ENCODE measurements at places on chromosomes 1 and 21.

DNA sequence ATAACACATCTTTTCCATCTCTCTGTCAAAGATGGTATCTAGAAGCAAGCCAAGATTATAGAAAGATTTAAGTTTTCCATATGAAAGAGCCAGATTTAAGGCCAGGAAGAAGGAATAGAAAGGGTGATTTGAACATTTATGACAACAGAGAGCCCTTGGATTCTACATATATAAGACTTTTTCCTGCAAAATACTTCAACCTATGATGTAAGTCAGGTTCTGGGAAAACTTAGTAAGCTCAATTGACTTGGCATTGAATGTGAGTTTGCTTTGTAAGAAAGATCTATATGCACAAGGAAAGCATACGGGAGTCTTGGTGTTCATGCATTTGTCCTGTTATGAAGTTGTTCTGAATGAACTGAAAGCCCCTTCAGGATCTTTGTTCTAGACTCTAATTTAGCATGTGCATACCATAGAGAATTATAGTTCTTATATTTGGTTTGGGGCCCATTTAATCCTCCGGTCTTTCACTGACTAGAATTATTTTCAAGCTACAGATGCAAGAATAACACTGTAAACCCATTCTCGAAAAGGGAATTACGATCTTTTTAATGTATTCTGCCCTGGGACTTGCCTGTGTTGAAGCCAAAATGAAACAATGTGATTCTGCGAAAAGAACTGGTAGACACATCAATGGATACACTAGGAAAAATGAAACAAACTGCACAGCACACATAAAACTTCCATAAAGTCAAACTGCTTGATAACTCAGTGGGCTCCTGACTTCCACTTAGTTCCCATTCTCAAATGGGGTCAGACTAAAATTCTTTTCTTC lies 152.8 kb downstream of the DISP1 start:
- no peak for DNase-seq

GRCh38 chr1:41980827-41981653 lies 62.3 kb upstream of the HIVEP3 start:
- no peak for DNase-seq

GRCh38 chr1:204154568-204155255 lies 2.9 kb upstream of the ETNK2 start:
- no peak for DNase-seq

- no peak for DNase-seq
Measured at GRCh38 chr1:64986903-64987871, 20.8 kb upstream of the JAK1 start.

DNA sequence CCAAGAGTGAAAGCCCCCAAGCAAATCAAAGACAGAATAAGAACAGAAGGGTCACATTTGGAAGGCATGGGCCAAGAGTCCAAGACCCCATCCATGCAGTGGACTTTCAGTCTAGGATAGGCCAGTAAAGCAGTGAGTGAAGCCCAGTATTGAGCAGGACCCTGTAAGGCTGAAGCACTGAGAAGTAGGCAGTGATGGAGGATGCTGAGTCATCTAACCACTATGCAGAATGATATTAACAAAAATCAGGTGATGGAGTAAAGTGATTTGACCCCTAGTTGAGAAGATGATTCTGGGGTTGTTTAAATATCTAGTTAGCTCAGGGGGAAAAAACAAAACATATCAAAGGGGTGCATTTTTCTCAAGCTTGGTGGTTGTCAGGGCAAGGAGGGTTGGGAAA lies 308.7 kb upstream of the PLXNA2 start:
- DNase-seq: no peak

DNA sequence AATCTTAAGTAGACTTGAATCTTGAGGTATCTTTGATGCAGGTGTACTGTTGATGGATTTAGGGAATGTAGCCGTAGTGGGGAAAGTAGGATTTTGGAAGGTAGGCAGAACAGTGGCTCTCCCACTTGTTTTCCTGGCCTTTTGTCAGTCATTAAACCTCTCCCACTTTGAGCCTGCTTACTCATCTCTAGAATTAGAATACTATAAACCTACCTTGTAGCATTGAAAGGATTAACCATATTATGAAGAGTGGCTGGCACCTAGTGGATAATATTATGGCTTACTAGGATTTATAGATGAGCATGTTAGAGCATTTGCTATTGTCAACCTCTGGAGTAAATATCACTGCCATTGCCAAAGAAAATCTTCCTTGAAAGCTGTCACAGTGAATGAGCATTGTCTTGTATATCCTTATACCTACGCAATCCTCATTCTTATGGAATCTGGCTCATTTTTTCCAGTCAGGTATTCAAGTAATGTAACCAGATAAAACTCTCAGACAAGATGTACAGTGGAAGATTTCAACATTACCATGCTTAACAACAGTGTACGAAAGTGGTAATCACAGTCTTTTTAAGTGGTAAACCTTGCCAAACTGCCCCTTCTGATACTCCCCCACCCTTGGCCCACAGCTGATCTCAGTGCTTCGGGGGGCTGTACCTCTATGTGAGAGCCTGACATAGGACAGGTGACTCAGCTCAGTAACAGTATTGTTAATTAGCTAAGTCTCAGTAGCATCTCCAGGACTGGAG lies 44.4 kb downstream of the SH3GLB1 start:
- DNase-seq: no peak

DNA sequence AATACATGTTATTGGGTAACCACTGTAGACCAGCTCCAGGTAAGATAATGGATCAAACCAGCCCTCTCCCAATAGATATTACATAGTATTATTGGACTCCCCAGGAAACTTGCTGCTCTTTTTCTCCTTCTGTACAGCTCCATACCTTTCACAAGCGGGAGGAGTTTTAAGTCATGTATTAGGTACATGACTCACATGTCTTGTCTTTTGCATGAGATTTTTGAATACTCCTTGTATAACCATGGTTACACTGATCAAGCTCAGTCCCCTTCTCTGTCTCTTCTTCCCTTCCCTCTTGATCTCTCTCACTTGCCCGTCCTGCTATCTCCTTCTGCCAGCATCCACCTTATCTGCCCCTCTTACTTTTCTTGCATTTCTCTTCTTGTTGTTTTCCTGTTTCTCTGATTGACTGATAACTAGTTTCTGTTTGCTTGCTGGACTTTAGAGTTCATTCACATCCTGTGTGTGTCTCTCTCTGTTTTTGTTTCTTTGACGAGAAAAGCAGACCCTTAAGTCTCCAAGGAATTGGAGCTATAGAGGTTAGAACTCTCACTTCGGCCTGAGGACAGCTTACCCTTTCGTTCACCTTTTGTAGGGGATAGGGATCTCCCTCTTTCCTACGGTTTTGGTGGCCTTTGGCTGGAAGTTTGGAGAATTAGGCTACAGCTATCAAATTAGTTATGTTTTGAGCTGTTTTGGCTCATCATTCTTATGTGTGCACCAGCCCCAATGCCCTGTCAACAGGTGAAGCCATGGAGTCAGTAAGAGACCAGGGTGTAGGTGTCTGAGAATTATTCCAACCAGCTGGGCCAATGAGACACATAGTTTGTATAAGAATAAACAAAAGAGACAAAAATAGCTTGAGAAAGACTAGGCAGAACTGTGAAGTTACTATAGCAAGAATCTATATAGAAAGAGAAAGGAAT lies 49.0 kb upstream of the ASB17 start:
- no peak for DNase-seq

DNA sequence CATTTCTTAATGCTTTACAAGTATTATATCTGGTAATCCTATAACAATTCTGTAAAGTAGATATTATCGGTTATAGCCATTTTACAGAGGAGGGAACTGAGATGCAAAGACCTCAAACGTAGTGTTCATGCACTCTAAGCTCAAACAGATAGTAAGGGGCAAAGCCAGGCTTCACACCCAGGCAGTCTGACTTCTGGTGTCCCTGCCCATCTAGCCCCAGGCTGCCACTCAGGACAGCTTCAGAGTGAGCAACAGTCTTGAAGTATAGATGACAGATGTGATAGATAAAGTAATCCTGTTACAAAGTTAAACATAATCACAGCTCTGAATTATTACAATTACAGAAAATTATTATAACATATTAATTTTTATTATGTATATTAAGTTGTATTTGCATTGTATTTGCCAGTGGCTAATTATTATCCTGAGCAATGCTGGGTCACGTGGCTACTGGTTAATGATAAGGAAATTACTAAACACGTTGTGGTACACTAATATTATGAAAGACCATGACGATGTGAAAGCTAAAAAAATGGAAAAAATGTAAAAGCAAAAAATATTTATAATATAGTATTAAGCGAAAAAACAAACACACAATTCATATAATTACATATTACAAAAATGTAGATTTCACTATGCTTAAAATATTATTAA lies 6.1 kb upstream of the TRAF3IP3 start:
- DNase-seq: no peak

DNA sequence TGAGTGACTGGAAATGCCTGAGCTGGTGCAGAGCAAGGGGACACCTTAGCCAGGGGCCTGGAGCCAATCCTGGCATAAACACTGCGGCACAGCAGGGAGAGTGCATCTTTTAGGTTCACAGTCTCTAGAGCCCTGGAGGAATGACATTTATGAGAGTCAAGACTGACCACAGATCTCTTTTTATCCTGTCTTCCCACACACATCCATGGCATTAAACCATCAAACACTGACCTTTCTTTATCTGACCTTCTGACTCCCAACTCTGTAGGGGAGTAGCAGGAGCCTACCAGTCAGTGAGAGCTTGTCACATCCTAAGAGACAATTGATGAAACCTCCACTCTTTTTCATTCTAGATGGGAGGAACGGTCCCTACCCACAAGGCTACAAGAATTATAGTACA lies 7.9 kb downstream of the CD34 start:
- no peak for DNase-seq

DNA sequence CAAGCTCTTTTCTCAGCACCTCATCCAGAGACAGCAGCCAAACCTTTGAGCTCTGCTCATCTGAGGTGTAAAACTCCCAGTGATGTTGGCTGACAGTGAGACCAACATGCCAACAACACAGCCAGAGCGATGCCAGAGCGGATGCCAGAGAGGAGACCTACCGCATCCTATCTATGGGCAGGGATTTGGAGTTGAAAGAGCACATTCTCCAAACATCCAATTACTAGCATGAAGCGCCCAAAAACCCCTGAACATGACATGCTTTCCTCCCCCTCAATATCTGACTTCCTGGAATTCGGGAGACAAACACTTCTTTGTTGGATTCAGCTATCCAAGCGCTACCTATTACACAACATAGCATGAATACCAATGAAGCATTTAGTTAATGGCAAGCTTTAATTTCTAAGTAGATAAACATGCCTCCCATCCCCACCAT lies 23.1 kb upstream of the PAXBP1 start:
- DNase-seq: no peak

DNA sequence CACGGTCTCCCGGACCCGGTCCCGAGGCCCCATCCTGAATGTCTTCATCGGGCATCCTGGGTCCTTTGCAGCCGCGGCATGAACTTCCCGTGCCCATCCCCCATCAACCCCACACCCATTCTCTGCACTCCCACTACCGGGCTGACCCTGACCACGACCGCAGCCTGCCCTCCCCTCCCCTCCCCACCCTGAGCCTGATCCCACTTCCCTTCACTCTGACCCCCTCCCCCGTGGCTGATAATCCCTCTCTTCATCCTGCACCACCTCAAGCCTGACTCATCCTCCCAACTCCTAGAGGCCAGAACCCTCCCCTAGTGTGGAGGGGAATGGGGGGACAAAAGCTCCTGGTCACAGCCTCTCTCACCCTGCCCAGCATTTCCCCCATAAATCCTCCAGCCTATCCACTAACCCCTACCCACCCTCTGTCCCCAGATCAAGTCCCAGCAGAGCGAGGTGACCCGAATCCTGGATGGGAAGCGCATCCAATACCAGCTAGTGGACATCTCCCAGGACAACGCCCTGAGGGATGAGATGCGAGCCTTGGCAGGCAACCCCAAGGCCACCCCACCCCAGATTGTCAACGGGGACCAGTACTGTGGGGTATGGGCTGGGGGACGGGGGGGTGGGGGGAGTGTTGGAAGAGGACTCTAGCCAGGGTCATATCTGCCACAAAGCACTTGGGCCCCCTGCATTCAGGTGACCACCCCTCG lies 602 bp downstream of the SH3BGRL3 start:
- peak; percentile 48 for DNase-seq

- DNase-seq: no peak
Measured at GRCh38 chr1:147600119-147601111, 59.1 kb downstream of the BCL9 start.

- no peak for DNase-seq
Measured at GRCh38 chr1:40067851-40068250, 27.3 kb downstream of the CAP1 start.

GRCh38 chr21:46037331-46038325 lies 56.1 kb downstream of the COL6A1 start:
- no peak for DNase-seq

DNA sequence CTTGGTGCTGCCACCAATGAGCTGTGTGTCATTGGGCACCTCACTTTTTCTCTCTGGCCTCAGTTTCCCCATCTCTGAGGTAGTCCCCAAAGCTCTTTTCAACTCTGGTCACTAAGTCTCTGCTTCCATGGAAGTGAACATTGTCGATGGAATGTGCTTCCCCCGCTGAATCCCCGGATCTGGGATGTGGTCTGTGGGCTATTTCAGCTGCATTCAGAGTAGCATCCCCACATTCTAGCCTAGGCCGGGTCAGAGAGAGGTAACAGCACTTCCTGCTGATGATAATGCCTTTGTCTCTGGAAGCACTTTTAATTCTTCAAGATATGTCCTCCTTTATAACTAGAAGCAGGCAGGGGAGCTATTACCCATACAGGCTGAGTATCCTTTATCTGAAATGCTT lies 29.8 kb downstream of the RASSF5 start:
- no peak for DNase-seq

DNA sequence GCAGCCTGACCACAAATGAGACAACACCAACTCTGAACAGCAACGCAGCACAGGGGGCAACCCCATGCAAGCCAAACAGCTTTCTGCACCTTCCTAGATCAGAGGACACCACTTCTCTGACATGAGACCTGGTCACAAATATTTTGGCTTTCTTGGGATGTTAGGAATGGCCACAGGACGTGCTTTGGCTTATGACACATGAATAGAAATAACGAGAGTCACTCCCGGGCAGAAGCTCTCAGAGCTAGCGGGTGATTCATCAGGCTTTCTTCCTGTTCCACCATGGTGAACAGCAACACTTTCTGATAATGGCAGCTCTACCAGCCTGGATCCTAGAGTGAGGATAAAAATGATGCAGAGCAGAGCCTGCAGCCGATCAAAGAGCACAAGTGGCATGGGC lies 39.4 kb downstream of the PAFAH2 start:
- peak; percentile 92 for DNase-seq

Data from AG08395 (cell line).